ENCODE measurements at places on chromosomes 12 and 14.
A peak's percentile ranks its signal among the peaks of the same experiment; 100 is the strongest.

GRCh38 chr12:27451036-27451825 is 4.7 kb downstream of the SMCO2 start:
- no peak for DNase-seq

DNA sequence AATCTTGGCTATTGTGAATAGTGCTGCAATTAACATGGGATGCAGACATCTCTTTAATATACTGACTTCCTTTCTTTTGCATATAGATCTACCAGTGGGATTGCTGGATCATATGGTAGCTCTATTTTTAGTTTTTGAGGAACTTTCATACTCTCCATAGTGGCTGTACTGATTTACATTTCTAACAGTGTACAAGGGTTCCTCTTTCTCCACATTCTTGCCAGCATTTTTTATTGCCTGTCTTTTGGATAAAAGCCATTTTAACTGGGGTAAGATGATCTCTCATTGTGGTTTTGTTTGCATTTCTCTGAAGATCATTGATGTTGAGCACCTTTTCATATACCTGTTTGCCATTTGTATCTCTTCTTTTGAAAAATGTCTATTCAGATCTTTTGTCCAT is 8.4 kb downstream of the AMDHD1 start:
- DNase-seq = no peak

GRCh38 chr14:66085224-66085623 is 400.9 kb upstream of the CCDC196 start:
- no peak for DNase-seq

DNA sequence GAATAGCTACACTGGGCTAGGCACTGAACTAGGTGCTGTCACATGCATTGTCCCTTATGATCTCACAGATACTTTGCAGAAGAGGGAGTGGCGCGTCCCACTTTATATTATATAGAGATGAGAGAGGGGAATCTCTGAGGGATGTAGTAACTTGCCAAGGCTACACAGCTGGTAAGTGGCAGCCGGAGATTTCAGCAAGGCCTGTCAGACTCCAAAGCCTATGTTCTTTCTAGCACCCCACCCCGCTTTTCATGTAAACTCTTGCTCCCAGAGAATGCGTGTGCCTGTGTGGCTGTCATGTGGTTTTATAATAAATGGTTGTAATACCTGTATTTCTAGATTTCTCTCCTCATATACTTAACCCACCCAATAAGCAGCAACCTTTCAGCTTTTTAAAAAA is 39.1 kb downstream of the WDR20 start:
- DNase-seq = no peak

DNA sequence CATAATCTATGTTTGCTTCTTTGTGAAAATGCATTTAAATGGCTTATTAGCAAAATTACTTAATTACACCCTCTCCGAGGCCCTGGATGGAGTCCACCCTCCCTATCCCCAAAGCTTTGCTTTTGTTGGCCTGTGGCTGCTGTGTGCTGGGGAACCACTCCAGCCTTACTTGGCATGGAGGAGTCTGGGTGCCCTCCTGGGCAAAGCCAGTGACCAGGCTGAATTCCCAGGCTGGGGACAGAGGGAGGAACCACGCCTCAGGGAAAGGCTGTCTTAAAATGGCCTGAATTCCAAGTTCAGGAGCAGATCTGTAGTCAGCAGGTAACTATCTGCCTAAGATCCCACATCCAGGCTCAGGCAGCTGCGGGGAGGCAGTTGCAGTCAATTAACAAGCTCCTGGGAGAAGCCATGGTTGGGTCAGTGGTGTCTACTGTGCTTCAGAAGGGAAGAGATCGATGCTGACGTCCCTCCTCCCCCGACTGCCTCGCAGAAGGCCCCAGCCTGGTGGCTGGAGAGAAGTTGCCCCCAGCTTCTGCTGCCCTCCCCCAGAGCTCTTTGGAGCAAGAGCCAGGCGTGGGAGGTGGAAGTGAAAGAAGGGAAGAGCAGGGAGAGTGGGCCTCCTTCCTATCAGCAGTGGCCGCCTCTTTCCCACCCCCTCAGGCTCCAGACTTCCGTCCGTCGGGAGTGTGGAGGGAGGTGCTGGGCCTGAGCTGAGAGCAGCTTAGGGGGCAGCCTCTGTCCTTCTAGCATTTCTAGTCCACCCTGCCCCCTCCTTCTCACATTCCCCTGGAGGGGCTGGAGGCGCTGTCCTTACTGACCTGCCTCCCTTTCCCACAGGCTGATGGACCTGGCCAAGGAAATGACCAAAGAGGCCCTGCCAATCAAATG is 11.3 kb downstream of the VASH1 start:
- no peak for DNase-seq

DNA sequence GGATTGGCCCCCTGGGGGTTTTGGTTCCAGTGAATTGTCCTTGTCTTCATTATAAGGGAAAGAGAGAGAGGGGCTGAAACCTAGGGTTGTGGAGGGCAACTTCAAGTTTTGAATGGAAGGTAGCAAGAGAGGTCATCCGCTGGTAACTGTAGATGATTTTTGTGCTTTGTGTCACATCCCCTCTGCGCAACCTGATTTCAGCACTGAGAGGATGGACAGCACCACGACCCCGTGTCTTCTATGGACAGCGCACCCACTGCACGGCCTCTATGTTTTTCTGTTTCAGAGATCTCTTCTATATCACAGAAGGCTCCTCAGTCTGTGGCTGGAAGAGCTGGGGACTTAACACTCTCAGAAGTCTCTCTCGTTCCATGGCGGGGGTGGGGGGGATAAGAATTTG is 127.0 kb upstream of the RPH3A start:
- peak; percentile 6 for DNase-seq

- no peak for DNase-seq
These were observed 36.7 kb upstream of the TMCC3 start for GRCh38 chr12:94686834-94687628.

Measured in MG63 (cell line).